ENCODE measurements at places on chromosomes 7 and 10.

- no peak for DNase-seq
Observed at GRCh38 chr10:73559590-73559989, 31.6 kb downstream of the USP54 start.

DNA sequence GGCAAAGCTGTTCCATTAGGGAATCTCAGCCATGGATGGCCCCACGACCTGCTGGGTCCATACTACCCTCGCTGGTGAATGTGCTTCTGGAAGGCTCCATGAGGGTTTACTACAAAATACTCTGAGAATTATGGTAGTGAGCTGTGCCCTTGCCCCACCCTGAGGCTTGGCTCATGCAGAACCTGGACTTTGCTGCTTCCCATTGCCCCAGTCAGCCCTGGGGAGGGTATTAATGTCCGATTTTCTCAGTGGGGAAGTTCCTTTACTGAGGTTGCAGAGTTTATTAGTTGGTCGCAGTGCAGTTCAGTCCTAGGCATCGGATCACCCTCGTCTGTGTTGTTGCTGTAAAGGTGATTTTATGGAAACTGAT, 310.1 kb downstream of the WDR37 start:
- no peak for DNase-seq

- DNase-seq: no peak
Observed at GRCh38 chr7:70710651-70711050, 421.3 kb upstream of the GALNT17 start.

DNA sequence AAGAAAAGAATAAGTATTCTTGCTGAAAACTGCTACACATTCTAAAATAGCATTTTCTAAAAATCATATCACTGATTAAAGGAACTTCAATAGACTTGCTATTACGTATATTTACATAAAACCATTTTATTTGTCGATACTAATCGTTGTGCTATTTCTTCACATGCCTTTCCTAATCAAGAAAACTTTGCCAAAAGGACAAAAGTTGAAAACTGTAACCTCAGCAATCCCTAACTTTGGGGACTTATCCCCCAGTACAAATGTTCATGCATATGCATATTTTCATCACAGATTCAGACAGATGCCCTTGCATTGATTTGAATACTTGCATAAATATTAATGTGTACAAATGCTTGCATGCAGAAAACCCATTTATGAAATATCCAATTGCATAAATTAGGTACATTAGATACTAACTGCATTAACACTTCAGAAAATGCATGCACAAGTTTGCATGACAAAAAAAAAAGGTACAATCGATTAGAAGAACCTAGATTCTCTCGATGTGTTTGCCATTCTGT, 35.6 kb upstream of the NEBL start:
- DNase-seq: no peak

DNA sequence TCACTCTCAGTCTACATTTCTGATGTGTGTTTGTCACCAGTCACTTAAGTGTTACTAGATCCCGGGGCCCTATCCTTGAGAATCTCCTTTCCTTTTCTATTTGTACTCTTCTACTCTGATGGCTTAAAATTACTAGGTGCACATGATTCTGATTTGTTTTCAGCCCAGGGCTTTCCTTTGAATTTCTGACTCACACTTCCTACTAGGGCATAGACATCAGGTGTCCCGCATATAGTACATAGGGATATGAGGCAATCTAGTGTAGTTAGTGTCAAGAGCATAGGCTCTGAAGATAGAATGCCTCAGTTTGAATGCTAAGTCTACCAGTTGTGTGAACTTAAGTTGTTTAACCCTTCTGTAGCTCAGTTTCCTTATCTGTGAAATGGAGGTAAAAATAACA, 49.4 kb upstream of the LRRN3 start:
- DNase-seq: no peak

DNA sequence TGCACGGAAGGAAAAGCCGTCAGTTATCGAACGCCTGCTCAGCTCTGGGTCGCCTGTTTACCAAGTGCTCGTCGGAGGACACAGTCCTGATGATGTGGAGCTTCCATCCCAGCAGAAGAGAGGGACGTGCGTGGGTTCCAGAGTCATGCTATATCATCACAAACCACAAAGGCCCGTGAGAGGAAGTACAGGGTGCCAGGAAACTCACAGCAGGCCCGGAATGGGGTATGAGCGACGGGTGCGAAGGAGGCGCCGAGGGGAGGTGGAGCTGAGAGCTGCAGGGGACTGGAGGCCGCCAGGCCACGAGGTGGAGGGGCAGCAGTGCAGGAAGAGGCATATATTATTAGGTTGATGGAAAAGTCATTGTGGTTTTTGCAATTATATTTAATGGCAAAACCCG, 102.5 kb downstream of the ACTR3B start:
- DNase-seq: no peak

DNA sequence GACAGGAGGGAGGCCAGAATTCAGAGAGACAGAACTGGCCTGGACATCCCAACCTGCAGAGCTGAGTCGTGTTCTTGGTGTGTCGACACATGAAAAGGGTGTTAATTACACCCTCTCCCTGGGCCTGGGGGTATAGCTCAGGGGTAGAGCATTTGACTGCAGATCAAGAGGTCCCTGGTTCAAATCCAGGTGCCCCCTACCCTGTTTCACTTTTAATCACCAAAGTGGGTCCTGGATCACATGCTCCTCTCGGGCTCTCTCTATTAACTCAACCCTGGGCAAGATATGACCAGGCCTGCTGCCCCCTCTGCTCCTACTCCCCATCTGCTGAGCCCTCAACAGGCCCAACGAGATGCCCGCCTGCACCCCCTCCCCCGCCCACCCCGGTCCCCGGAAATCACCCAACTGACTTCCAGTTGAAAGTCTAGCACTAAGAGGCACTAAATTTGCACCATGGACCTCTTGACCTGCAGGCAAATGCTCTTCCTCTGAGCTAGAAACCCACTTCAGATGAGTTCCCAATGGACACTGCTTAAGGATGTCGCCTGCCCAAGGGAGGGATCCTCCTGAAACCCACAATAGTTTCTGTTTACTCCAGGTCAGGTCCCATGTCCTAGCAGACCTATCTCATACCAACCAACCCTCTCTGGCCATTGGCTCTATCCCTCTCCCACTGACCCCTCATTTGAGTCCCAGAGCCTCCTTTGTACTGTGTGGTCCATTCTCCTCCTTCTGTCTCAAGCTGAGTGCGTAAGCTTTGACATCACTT, 137.6 kb downstream of the ZNF467 start:
- DNase-seq: no peak

DNA sequence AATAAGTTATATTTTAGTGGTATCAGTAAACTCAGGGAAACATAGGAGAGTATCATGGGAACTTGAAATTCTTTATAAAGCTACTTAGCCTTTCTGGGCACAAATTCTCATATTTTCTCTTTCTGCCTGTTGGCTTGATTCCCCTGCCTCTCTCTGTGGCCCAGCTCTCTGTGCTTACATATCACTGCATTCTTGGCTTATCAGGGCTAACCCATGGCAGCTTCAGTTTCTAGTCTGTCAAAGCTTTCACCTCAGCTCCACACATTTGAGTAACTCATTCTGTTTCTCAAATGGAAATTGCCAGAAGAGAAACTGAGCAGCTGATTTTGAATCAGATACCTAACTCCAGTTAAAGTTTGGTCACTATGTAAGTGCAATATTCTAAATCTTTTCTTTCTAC, 713.1 kb downstream of the DNAJB9 start:
- no peak for DNase-seq

- DNase-seq: no peak
Observed at GRCh38 chr7:92877367-92877766, 41.0 kb upstream of the CDK6 start.

- DNase-seq: no peak
Observed at GRCh38 chr10:119761106-119761505, 35.3 kb downstream of the INPP5F start.

DNA sequence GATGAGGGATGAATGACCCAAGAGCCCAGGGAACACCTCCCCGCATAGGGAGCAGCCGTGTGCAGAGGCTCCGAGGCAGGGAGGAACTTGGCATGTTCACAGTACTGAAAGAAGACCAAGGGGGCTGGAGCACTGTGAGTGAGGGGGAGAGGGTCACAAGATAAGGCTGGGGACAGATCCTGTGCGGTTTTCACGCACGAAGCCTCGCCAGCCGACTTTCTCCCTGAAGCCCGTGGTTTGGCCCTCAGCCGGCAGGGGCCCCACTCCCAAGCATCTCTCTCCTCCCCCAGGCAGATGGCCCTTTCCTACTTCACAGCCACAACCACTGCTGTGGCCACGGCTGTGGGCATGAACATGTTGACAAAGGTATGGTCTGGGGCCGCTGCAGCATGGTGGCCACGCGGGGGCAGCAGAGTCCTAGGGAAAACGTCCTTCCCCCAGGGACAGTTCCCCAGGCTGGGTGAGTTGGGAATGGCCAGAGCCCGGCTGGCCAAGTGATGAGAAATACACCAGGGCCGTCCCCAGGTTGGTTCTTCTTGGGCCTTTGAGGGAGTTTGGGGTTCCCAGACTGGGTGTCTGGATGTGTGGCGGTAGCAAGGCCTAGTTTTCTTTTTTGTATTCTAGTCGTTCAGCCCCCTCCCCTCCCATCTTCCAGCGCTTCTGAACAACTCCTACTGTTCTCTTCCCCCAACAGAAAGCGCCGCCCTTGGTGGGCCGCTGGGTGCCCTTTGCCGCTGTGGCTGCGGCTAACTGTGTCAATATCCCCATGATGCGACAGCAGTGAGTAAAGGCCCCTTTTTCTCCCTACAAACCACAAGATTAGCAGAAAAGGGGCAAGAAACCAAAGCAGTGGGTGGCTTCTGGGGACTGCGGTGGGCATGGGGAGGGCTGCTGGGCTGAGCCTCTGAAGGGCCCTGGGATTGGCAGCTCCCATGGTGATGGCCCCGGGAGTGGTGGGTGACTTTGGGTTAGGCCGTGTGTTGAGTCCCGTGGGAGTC, 14.4 kb upstream of the WBP1L start:
- peak; percentile 6 for DNase-seq

DNA sequence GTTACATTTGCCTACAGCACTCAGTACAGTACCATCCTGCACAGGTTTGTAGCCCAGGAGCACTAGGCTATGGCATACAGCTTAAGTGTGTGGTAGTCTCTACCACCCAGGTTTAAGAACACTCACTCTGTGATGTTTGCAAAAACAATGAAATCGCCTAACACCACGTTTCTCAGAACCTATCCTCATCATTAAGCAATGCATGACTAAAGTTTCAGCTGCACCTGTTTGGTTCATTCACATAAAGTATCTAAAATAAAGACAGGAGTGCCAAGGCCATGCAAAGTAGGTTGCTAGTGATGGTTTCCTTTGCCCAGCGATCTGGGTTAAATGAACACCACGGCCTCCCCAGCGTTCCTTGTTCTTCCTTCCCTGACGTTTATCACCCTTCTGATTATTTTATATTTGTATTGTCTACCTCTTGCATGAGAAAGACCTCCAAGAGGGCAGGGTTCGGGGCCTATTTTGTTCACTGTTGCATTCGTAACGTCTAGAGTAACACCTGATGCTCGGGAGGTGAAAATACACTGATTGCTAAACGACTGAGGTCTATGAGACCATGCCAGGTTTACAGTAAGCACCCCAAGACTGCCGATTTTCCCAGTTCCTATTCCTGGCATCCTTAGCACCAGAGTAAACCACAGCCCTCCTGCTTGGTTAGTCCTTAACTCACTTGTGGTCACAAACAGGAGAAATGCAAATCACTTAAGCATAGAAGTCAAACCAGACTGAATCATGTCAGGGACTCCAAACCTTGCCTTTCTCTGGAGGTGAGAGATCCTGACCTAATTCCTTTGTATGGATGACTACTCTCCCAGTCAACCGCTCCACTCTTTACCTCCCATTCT, 204.1 kb upstream of the NFE2L3 start:
- no peak for DNase-seq

- no peak for DNase-seq
Observed at GRCh38 chr7:29009947-29010346, 51.8 kb upstream of the TRIL start.

GRCh38 chr10:89207181-89207800, at the start of gene CH25H:
Gene CH25H (minus strand): TSS chr10:89207317. CDS start chr10:89207292, 25 bp downstream.
- peak; percentile 32 for DNase-seq

- no peak for DNase-seq
Observed at GRCh38 chr7:101588131-101588935, 40.8 kb downstream of the MYL10 start.

DNA sequence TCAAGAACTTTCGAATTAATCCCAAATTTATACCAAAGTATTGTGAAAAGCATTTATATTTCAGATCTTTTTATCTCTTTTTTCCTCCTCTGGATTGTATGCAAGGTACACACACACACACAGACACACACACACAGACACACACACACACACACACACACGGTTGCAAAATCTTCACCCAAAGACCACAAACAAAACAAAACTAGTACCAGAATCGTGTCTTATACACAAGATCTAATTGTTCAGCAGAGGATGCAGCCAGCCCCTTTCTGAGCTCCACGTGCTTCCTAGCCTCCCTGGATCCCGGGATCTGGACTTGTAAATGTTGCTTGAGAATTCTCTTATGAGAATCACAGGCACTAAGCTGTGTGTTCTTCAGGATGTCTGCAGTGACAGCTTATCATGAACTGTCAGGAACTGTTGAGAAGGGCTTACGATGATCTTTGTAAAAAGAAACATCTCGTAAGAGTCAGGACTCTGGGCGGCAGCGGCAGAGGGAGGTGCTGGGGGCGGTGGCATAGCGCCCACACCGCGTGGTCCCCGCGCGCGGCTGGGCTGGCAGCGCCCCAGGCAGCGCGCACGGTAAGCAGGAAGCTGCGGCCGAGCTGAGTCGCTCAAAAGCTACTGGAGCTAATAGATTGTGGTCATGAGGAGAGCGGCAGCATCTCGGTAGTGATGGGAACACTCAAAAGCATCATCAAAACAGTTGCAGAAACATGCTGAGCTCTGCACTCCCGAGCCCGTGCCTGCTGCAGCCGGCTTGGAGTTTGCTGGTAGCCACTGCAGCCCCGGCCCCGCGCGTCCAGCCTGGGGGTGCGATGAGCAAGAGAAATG, 277.6 kb downstream of the GATA3 start:
- no peak for DNase-seq

- DNase-seq: no peak
Observed at GRCh38 chr7:474605-475424, 44.8 kb downstream of the PDGFA start.

- DNase-seq: no peak
Observed at GRCh38 chr10:84706875-84707274, 378.5 kb downstream of the CCSER2 start.

GRCh38 chr10:42640610-42641229, 2.4 kb upstream of the ZNF33B start:
- no peak for DNase-seq

- no peak for DNase-seq
Observed at GRCh38 chr10:13708256-13708990, 121.7 kb downstream of the PRPF18 start.

DNA sequence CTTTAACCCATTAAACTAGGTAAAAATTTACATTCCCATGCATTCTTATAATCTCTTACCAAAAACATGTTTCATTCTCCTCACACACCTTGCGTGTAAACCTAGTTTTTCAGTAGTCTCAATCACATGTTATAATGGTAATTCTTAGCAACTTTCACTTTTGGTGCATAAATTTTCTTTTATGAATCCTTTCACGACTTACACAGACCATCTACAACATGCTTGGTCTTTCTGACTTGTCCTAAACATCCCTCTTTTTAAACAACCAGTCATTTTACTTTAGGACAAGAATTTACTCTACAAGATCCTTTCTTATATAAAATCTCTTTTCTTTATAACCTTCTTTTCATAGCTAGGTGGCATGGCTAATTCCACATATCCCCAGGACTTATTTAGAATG, 25.8 kb downstream of the FBXL13 start:
- DNase-seq: no peak
